ENCODE measurements at places on chromosomes 2 and 18.

GRCh38 chr2:28949190-28949589 lies 31.9 kb upstream of the TOGARAM2 start:
- no peak for DNase-seq

- no peak for DNase-seq
Measured at GRCh38 chr2:233421091-233421816, 67.0 kb downstream of the DGKD start.

DNA sequence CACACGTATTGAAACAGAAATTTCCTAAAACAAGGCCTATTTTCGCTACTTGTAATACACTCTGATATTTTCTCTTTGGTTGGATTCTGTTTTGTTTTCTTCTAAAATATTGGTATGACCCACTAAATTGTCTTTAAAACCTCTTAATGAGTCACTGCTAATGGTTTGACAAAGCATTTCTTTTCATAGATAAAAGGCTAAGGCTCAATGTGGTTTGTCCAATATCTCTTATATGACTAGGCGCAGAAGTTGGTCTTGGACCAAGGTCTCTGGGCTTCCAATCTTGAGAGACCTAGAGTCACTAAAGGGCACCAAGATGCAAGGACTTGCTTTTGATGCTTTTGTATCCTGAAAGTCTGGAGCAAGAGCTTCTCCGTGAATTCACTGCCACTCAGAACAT lies 498.2 kb upstream of the TCF4 start:
- DNase-seq = no peak

DNA sequence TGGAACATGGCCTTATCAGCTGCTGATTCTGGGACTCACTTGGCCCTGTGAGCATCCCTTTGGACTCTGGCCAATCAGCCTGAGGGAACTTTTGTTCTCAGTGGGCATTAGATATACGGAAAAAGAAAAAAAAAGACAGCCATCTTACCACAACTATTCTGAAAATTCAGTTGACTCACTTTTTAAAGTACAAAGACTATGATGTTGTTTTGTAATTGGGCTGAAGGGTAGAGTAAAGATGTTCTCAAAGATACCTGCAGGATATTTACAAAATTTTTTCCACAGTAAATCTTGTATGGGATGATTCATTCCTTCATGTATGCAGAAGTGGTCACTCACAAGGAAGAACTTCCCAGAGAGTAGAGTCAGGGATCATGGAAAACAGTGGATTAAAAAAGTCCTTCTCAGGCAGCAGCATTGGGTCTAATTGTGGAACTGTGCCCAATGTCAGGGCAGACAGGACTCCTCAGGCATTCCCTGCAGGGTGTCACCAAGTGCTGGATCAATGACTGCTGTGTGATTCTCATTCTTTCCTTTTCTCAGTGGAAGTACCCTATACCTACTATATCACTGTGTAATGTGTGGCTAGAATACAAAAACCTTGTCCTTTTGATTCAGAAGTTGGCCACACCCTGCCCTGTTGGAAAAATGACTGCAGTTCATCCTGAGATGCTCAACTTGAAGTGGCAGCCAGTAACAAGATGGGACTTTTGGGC lies 35.4 kb downstream of the SULT1C4 start:
- no peak for DNase-seq

DNA sequence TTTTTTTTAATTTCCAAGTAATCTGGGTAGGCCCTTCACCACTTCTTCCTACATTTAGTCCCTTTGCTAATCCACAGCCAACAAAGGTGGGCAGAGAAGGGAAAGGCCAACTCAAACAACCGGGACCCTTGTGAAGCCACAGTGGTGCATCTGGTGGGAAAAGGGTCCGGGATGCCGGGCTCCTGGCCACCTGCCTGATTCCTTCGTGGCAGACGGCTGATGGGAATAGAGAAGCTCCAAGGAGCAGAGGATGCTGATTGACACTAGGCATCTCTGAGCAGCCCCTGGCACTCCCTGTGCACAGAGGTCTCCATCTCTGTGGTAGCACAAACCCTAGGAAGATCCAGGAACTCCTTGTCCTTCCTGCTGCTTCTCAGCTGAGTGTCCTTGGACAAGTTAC lies 37.0 kb downstream of the POLR1A start:
- no peak for DNase-seq

DNA sequence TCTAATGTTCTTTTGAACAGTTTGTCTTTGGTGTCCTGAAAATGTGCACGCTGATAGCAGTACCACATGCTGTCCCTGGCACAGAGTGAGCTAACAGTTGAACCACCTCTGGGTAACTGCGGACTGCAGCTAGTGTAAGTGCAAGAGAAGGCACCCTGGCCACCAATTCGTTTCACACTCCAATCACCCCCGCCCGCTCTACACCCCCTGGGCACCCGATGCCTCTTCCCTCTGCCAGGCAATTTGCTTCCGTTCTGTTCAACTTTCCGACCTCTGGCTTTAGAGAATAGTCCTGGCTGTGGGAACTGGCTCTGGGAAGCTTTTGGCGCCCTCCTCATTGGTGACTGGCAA lies 1.4 kb downstream of the DOCK10 start:
- no peak for DNase-seq

GRCh38 chr2:124343827-124344498 lies 318.9 kb downstream of the CNTNAP5 start:
- no peak for DNase-seq

- no peak for DNase-seq
Measured at GRCh38 chr2:209973328-209973727, 29.1 kb upstream of the RPE start.

DNA sequence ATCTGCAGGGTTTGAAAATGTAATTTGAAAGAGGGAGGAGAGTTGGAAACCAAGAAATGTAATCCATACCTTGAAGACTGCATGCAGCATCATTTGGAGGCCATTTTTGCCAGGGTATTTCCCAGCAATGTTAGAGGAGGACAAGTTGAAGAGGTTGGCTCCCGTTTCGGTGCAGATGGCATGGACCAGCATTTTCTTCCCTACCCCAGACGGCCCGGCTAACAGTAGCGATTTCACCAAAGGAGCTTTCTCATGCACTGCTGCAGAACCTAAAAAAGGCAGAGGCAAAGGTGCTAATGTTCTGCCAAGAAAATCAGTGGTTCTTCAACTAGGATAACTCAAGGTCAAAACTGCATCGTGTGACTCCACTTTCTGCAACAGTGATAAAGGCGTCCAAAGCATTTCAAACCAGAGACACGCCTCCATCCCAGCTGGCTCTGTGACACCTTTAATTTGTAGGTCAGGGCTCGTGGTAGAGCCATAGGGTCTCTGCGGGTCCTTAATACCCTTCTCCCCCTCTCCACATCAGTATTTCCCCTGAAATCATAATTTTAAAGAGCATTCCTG lies 99.6 kb upstream of the ASB18 start:
- no peak for DNase-seq

DNA sequence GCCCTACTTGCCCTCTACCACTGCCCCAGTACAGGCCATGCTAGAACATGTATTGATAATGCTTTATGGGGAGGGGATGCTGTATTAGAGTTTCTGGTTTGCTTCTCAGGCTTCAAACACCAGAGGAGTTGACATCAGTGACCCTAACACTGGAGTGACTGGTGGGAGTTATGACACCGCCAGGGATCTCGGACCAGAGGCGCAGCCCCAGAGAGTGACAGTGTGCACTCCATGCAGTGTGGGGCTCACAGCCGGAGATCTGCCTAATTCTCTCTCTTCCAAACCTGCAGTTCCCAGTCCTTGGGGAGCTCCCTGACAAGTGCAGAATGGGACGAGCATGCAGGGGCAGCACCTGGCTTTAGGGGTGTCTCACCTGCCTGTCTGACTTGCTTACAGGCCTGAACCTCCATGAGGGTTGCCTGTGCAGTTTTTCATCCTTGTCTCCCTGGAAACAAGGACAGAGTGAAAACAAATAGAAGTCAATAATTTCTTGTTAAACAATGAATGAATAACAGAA lies 244.9 kb upstream of the MYT1L start:
- DNase-seq = no peak

DNA sequence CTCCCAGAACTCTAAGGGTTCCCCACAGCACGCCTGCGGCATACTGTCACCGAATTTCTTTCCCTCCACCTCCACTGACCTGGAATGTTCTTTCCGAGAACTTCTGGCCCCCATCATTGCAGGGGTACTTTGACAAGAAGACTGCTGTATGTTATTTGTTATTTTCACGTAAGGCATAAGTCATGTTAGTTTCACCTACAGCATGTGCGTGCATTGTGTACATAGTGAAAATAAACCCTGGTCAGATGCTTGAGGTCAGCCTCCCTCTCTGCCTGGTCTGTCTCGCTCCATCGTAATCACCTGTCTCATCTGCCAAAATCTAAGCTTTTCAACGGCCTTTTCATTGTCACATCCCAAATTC lies 4.1 kb downstream of the ABCG8 start:
- DNase-seq = no peak

DNA sequence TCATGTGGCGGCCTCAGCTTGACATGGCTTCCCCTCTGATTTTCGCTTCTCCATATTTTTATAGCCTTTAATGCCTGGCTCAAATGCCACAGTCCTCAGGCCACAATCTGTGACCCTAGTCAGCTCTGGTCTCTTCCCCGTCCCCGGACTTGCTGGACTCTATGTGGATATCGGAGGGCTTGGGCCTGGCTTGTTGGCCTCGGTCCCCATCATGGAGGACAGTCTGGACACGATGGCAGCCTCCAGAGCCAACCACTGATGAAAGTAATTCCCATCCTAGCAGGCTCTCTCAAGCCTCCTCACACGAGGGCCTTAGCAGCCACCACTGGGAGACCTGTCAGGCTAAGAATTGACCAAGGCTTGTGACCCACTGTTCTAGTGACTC lies 61.6 kb downstream of the LPIN1 start:
- no peak for DNase-seq

DNA sequence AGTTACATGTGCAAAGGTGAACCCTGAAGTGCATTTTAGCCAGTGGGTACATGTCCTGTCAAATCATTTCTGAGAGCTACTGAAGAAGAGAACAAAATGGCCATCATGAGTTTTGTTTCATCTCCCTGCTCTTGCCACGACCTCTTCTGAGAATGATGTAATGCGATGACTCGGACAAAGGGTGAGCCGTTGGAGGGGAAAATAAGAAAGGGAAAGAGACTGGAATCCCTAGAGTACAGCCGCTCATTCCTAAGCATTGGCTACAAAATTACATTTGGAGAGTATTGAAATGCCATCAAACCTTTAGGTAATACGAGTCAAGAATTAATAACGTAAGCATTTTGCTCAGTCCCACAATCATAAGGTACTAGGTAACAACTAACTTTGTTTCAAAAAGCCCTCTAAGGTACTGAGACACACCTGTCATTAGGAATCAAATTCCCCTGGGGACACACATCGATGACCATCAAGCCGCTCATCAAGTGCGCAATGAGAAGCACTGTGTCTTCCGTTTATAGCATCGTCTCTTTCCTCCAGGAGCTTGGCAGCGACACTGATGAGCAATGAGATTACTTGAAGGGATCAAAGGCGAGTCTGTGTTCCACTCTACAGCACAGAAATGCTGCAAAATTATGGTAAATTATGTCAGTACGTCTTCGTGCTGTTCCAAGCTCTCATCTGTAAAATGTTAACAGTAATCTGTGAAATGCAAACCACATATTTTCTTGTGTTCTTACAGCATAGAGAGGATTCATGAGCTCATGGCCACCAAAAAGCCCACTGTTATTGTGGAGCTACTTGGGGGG lies 97.3 kb upstream of the PIEZO2 start:
- no peak for DNase-seq

DNA sequence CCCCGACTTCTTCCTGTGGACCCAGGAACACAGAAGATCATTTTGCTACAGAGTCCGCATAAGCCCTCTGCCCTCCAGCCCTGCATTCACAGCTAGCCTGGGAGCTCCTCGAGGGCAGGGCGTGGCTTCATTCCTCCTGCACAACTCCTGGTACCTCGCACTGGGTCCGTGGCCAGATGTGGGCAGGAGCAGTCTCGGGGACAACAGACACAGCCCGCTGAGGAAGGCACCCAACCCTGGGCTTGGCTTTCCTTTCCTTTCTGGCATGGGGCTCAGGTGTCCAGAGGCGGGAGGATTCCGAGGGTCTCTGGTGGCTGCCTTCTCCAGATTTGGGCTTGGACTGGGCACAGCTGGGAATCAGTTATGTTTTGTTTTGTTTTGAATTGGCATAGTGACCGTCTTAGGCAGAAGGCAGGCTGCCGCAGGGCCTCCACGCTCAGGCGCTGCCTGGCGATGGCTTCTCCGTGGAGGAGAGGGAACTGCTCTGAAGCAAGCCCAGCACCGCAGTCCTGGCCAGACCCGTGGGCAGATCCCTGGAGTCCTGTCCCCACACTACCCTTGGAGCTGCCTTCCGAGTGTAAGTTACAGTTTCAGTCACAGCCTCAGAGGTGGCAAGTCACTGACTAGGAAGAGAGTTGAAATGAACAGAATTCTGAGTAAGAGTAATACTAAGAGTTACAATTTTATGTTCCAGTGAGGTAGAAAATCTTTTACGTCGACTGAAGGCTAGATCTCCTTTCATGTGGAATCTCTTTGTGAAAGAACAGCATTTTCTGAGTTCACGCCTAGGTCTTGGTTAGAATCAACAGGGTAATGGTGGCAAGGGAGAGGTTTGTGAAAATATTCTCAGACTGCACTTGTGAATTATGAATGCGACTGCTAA lies 47.9 kb downstream of the LDLRAD4 start:
- DNase-seq = no peak

DNA sequence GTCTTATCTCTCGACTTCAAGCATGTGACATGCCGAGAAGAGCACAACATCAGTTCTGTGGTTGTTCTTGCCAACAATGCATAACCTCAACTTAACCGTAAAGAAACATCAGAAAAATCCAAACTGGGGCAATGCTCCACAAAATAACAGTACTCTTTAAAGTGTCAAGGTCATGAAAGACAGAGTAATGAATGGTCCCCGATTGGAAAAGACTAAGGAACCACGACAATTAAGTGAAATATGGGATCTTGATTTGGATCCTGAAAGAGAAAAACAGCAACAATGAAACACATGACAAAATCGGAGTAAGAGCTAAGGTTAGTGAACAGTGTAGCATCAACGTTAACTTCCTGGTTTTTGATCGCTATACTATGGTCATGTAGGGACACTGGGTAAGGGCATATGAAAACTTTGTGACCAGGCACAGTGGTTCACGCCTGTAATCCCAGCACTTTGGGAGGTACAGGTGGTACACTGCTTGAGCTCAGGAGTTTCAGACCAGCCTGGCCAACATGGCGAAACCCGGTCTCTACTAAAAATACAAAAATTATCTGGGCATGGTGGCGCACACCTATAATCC lies 55.2 kb downstream of the UNC50 start:
- no peak for DNase-seq

- no peak for DNase-seq
Measured at GRCh38 chr2:227454323-227454860, 17.6 kb upstream of the AGFG1 start.

DNA sequence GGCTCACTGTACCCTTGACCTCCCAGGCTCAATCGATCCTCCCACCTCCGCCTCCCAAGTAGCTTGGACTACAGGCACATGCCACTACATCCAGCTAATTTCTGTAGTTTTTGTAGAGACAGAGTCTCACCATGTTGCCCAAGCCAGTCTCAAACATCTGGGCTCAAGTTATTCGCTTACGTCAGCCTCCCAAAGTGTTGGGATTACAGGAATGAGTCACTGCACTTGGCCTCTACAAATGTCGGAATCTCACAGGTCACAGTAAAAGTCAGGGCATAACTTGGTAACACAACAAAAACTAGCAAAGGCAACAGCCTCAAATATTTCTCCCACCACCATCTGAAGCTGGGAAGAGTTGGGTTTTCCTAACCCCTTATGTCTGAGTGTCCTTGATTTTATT lies 25.3 kb downstream of the SCG2 start:
- no peak for DNase-seq

- DNase-seq = no peak
Measured at GRCh38 chr2:48312126-48312525, 217.8 kb upstream of the STON1 start.

GRCh38 chr2:23697256-23698075 lies 229.5 kb downstream of the ATAD2B start:
- no peak for DNase-seq

Measured in NCI-H187 treated with DMSO at 0.1 percent for 48 hours (cell line).